Stimulated activated CD8-positive, alpha-beta memory T cell treated with anti-CD3 and anti-CD28 coated beads, Interleukin-4, amount 100 ng/mL, for 1 hour (primary cell): ENCODE measurements at places on chromosomes 6 and 20.

DNA sequence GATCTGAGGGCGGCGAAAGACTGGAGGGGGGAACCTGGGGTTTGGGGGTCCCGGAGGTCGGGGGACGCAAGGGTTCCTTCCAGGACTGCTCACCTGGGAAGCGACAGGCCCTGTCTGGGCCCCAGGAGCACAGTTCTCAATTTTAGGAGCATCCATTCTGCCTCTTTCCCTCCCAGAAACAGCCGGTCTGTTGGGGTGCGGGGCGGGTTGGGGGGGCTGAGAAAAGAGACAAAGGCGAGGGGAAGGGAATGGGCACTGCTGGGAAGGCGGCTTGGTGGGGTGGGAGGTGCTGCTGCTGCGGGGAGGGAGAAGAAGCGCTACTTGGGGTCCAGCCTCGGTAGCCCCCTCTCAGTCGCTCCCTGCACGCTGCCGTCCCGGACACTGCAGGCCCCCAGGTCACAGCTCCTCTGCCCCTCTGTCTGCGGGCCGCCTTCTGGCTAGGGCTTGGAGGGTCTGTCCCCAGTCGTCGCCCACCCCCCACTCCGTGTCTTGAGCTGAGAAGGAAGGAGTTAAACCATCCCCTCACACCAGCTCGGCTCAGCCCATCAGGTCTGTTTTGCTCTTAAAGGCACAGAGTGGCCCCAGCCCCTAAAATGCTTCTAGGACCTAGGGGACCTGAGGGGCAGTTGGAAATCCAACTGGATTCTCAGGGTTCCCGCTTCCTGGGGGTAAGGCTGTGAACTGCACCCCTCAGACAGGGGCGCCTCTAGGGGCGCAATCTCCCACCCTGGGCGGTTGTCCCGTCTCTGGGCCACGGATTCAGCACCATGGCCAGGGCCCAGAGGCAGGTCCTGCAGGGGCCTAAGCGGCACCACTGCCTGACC, 690 bp downstream of the GDAP1L1 start:
- DNase-seq = no peak

- DNase-seq = no peak
These were observed 603.5 kb upstream of the CDH4 start for GRCh38 chr20:60648556-60648955.

- DNase-seq = no peak
These were observed 290.1 kb upstream of the PRDM1 start for GRCh38 chr6:105795913-105796517.

GRCh38 chr20:46946181-46946624, 51.6 kb downstream of the EYA2 start:
- no peak for DNase-seq

DNA sequence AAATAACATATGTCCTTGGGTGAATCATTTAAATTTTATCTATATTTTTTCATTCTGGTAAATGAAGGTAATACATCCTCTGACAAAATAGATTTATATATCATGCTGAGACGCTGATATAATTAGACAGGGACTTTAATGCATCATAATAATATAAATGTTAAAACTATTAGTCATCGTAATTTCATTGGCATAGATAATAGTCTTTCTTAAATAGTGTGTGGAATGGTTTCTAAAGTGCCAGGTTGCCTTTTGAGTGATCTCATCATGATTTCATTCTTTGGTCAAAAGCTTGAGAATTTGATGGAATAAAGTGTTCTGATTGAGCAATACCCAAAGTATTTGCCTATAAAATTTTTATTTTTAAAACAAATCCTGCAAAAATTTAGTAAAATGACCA, 43.2 kb upstream of the BMP5 start:
- no peak for DNase-seq

DNA sequence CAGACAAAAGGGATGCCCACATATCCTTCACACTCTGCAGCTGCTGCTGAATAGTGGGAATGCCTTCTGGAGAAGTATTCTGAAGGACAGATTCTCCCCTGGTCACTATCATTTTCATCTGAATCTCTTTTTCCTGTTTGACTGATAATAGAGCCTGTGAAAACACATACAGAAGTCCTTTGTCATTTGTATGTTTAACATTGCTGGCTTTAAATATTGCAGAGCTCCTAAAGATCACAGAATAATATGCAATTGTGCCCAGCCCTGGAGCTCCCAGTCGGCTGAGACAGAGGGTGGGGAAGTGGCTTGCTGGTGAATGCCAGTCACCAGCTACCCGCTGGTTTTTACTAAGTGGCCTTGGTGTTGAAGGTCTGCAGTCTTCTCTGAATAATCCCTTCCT, 272.3 kb downstream of the SYNE1 start:
- no peak for DNase-seq

DNA sequence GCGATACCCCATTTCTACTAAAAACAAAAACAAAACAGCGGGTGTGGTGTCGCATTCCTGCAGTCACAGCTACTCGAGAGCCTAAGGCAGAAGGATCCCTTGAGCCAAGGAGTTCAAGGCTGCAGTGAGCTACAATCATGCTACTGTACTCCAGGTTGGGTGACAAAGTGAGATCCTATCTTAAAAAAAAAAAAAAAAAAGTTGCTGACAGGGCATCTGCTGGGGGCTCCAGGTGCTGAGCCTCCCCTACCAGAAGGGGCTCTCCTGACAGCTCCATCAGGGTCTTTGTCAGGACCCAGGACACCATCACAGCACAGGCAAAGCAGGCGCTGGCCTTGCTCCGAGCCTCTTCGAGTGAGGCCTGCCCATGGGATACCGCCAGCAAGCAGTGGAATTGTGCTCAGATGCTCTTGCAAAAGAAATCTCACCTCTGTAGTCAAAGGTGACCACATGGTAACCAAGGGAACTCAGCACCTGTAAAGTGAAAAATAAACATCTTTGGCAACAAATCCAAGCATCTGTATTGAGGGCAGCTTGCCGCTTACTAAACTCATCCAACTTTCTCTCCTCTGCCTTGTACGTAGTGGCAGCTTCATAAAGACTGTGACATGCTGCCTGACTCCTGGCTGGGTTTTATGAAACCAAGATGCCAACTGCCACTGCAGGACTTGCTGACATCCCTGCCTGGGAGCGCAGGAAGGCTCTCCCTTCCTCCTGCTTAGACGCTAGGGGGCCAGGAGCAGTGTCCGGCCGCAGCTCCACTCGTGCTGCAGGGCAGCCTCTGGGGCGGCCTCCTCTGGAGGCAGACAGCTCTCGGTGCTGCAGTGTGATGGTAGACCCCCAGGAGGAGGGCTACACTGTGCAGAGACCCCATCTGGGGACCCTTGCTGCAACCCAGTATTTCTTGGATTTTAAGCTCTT, 66.9 kb downstream of the PYGB start:
- no peak for DNase-seq

DNA sequence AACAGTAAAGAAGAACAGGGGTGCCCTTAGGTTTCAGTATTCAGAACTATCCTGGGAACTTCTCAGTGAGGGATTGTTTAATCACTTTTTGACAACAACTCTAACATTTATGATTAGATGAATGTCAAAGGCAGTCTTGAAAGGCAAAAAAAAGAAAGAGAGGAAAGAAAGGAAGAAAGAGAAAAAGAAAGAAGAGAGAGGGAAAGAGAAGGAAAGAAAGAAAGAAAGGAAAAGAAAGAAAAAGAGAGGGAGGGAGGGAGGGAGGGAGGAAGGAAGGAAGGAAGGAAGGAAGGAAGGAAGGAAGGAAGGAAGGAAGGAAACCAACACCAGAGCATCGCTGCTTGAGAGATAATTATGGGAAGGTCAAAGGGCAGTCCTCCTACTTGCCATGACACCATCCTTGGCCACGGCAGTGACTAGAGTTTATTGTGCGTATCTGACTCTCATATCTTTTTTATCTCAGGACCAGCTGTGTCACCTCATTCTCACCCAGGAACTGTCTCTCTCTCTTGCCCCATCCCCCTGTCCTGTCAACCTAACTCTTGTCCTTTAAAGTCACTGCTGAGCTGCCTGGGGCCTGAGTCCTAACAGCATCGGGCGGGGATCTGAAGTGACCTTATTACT, 96.8 kb upstream of the ATXN1 start:
- DNase-seq = no peak

DNA sequence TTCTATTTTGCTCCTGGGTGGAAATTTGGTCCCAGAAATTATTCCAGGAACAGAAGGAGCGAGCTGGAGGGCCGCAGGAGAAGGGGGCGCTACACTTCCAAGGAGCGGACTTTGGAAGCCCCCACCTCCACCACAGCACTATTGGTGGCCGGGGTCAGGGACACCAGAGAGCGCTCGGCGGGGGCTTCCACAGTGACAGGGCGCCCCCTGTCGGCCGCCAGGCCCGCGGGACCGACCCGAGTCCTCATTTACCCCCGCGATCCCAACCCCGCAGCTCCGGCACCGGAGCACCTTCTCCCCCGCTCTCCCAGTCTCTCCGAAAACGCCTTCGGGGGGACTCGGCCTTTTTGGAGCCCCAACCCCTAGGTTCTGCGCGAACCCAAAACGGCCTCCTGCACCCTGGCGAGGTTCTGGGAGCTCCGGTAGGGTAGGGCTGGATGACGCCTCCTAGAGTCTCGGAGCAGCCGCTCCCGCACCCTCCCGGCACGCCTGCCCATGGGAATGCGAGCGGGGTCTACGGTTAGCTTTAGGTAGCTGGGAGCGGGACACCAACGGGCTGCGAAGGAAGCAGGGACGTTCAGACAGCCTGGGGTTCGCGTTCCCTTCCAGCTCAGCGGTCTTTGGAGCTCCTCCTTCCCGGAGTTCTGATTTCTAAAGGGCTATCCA, 2.4 kb upstream of the FOXA2 start:
- no peak for DNase-seq

DNA sequence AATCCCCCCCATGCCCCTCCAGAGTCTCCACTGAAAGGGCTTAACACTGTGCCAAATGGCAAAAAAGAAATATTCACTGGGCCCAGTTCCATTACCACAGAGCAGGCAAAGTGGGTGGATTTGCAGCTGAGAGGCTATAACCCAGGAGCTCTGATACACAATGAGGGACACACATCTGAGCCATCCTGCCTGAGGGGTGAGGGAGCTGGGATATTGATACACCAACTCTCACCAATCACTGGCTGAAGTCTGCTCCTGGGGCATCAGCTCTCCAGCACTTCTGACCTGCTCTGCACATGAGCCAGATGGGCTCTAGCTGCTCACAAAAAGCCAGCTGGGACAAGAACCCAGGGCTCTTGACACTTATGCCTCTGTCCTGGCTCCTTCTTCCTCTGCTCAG, 4.9 kb downstream of the BPIFB1 start:
- no peak for DNase-seq

DNA sequence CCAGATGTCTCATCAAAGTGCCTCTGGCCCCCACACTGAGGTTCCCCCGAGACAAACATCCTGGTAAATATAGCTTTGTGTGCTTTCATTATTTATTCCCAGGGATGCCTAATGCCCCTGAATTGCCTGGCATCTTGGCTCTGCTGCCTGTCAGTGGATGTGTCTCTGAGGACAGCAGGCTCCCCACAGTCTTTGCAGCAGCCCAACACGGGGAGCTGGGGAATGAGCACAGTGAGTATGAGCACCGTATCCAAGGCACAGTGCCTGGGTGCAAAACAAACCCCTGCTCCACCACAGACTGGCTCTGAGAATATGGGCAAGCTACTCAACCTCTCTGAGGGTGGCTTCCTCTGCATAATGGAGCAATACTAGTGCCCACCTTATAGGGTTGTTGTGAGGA, 165.9 kb downstream of the PTPRT start:
- DNase-seq = no peak

- DNase-seq = no peak
These were observed 1.9 kb downstream of the HEBP2 start for GRCh38 chr6:138405816-138406413.

GRCh38 chr6:19836799-19837510, at the start of gene ID4:
ID4 (plus strand) TSS chr6:19837370; CDS start chr6:19837755, 385 bp downstream.
- no peak for DNase-seq

- DNase-seq = no peak
These were observed 15.0 kb downstream of the CALHM6 start for GRCh38 chr6:116476002-116476678.

DNA sequence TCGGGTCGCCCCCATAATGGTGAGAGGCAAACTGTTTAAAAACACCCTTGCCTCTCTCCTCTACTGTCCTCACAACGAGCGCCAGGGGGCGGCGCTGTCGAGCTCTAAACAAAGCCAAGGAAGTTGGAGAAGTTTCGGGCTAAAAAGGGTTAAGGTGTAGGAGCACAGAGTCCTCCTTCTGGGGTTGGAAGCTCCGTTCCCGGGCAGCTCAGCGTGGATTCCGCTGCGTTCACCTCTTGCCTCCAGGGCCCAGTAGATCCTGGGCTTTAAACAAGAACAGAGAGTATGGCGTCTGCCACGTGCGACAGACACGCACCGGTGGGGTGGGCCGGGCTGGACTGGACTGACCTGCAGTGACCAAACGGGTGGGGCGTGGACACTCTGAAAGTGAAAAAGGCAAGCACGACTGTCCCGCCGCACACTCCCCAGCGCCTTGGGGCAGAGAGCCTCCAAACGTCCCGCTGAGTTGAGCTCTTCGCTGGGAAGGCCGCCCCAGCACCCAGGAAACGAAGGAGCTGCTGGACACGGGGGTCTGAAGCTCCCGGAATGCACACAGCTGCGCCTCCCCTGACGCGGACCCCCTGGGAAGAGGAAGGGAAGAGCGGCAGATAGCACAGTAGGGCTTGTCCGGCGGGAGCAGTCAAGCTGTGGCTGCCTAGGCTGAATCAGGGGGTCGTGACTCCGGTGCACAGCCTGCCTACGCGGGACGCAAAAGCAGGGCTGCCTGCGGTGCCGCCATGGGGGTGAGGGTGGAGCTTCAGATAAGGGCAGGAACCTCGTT, 1.6 kb upstream of the THBD start:
- no peak for DNase-seq

DNA sequence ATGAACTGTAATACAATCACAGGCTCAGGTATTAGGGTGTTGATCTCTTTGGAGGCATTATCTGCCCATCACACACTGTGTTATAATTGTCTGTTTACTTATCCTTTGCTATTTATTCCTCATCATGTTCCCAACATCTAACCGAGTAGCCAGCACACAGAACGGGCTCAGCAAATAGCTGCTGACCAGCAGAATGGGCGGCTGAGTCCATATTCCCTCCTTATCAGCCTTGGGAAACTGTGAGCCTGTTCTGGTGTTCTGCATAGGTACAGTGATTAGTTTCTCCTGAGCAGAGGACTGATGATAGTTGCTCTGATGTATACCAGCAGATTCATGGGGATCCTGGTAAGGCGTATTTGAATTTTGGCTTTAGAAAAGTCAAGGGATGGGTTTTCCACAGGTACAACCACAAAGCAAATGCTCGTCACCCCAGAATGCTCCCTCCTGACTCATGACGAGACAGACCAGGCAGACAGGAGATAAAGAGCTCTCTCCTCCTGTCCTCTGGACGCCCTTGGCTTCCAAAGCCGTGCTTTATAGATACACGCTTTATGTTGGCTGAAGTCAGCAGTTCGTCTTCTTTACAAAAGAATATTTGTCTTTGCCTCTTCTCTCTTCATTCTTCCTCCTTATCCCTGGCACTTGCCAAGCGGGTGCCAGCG, 166.7 kb downstream of the TTLL2 start:
- no peak for DNase-seq
